ENCODE measurements at places on chromosomes 1 and 21.
A peak's percentile ranks its signal among the peaks of the same experiment; 100 is the strongest.

- DNase-seq, result no peak
Measured at GRCh38 chr1:205915354-205915990, 27.8 kb downstream of the SLC26A9 start.

GRCh38 chr1:116168277-116169032, 57.3 kb downstream of the MAB21L3 start:
- DNase-seq, result peak; percentile 71

- no peak for DNase-seq
Measured at GRCh38 chr1:113286156-113286555, 104.2 kb upstream of the MAGI3 start.

DNA sequence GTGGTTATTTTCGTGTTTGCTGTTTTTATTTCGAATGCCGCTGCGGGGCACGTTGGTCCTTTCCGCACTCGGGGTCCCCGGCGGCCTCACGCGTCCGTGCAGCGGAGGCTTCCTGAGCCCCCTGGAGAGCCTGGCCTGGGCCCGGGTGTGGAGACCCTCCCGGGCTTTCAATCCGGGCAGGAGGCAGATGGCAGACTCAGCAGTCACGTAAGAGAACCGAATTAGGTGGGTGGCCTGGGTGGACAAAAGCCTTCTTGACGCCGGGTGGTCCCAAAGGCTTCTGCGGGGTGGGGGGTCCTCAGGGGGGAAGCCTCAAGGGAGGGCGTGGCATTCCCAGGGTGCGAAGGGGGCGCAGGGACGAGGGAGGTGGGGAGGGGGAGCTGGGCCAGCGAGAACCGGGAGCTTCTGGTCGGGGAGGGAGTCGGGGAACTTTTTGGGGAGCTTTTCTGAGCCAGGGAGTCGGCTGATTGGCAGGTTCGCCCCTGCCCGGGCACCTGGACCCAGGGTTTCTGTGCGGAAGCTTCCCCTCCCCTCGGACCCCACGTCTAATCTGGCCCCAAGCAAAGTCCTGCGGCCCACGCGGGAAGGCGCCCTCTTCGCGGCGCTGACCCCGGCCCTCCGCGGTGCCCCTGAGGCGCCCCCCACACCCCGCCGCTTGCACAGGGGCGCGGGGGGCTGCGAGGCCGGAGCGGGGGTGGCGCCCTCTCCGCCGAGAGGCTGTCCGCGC, 1.3 kb upstream of the HES4 start:
- DNase-seq, result no peak

GRCh38 chr1:232793944-232794343, 11.3 kb upstream of the MAP10 start:
- peak; percentile 12 for DNase-seq

GRCh38 chr1:147586414-147586813, 45.1 kb downstream of the BCL9 start:
- DNase-seq, result no peak

DNA sequence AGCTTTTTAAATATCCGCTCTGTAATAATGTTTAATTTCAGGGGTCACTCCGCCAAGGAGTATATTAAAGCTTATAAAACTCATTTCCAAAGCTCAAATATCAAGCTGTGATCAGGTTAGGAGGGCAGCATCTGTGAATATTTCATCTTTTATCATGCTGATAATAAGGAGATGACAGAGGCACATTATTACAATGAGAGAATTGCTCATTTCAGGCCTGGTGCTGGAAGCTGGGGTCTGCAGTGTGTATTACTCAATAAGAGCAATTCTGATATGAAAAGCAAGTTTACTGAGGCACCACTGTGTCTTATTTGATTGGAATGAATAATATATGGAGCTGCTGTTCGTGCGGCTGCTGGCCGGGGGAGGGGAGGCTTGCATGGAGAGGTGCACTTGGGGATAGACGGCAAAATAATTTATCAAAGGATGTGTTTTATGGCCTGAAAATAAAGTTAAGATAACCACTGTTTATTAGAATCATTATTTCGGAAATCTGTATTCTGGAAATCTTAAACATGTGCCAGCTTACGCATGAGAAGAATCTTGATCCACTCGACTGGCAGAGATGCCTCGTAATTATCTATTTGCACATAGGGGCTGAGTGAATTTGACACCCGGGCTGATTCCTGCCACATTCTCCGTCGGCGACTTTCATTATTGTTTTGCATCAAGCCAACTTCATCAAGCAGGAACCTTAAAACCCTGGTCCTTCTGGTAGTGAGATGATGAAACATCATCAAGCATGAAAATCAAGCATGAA, 173.2 kb downstream of the RRAGC start:
- DNase-seq, result no peak

- DNase-seq, result no peak
Measured at GRCh38 chr1:113136476-113136875, 63.5 kb downstream of the LRIG2 start.

DNA sequence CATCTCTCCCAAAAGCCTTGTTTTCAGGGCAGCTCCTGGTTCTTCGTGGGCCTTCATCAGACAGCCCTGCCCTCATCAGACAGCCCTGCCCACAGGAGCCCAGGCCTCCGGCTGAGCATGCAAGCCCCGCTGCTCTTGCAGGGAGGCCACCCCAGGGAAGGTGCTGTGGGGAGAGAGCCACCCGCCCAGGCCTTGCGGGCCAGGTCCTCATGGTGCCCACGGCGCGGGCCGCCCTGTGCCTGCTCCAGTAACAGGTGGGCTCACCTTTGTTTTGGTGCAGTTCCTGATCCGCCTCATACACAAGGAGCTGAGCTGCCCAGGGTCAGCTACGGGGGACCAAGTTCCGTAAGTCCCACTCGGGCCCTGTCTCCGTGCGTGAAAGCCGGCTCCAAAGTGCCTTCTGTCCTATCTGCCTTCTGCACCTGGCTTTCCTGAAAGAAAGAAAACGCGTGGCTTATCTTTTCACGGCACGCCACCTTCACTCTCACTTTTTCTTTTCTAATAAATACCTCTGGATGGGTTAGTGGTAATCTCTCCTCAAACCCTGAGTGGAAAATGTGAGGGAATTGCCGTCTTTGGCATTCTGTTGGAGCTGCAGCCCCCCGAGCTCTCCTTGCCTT, 65.9 kb downstream of the SLC37A1 start:
- DNase-seq, result no peak
